ENCODE measurements at places on chromosomes 1 and 21.

DNA sequence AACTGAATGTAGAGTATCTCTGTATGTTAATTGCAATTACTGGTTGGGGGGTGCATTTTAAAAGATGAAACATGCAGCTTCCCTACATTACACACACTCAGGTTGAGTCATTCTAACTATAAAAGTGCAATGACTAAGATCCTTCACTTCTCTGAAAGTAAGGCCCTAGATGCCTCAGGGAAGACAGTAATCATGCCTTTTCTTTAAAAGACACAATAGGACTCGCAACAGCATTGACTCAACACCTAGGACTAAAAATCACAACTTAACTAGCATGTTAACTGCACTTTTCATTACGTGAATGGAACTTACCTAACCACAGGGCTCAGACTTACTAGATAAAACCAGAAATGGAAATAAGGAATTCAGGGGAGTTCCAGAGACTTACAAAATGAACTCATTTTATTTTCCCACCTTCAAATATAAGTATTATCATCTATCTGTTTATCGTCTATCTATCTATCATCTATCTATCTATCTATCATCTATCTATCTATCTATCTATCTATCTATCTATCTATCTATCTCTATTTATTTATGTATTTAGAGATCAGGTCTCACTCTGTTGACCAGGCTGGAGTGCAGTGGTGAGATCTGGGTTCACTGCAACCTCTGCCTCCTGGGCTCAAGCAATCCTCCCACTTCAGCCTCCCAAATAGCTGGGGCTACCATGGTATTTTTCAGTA lies 47.8 kb downstream of the CHML start:
- DNase-seq: peak; percentile 67

- DNase-seq: no peak
Observed at GRCh38 chr1:9422321-9422720, 116.9 kb upstream of the SLC25A33 start.

GRCh38 chr1:176691251-176692228 lies 228.6 kb downstream of the PAPPA2 start:
- DNase-seq: peak; percentile 48

GRCh38 chr1:22323846-22324504 lies 127.7 kb upstream of the ZBTB40 start:
- no peak for DNase-seq

DNA sequence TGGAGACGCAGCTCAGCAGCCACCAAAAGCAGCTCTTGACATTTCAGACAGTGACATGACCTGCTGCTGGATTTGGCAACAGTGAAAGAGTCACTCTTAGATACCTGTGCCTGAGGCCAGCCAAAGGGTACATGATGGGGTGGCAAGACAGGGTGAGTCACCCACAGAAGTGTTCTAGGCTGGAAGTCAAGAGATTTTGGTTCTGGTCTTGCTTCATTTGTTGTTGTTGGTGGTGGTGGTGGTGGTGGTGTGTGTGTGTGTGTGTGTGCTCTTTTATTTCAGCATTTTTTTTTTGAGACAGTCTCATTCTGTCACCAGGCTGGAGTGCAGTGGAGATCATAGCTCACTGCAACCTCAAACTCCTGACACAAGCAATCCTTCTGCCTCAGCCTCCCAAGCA lies 25.8 kb downstream of the SHISAL2A start:
- DNase-seq: no peak

GRCh38 chr1:182015360-182015759 lies 46.2 kb downstream of the ZNF648 start:
- no peak for DNase-seq

DNA sequence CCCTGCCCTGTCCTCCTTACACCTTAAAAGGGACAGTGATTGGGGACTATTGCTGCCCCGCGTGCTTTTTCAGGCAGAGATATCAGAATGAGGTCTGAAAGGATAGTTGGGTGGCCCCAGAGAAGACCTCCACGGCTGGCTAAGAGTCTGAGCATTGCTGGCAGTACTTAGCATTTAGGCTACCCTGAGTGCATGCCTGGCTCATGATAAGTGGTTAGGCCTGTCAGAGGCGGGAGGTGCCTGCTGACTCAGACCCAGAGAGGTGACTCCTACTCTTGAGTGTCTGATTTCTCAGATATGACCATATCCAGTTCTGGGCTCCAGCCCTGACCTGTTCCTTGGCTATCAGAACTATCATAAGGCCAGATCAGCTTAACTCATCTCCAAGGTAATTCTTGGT lies 213.7 kb downstream of the PBX1 start:
- DNase-seq: peak; percentile 71

DNA sequence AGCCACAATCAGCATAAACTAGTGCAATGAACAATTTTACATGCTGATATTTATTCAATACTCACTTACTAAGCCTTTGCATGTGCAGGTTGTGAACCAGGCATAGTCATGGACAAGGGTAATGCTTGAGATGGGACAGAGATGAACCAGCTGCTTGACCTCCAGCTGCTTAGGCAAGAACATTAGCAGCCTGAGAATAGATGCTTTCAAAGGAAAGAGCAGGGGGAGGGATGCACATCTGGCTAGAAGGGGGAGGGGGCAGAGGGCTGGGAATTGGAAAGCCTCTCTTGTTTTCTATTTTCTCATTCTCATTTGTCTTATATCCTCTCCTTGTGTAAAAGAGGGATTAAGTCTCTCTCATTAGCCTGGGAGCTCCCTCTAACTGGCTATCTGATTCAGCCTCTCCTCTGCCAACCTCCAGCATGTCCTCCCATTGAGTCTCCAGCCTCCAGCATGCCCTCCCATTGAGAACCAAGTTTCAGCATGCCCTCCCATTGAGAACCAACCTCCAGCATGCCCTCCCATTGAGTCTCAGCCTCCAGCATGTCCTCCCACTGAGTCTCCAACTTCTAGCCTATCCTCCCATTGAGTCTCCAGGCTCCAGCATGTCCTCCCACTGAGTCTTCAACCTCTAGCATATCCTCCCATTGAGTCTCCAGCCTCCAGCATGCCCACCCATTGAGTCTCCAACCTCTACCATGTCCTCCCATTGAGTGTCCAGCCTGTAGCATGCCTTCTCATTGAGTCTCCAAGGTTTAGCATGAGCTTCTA lies 38.4 kb upstream of the TRABD2B start:
- DNase-seq: no peak

DNA sequence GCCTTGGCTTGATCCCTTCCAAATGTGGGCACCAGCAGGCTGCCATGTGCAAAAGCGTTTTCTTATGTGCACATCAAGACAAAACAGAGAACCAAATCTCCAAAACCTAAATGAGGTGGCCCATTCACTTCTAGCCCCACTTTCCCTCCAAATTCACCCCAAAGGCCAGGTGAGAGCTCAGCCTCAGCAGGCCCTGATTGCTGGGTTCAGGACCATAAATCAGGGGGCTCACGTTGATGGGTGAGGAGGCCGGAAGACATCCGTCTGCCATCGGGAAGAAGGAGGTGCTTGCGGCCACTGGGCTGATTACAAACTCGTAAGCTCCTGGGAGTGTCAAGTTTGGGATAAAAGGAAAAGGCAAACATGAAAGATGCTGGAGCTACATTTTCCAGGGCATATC lies 86.7 kb upstream of the CLDN14 start:
- no peak for DNase-seq

DNA sequence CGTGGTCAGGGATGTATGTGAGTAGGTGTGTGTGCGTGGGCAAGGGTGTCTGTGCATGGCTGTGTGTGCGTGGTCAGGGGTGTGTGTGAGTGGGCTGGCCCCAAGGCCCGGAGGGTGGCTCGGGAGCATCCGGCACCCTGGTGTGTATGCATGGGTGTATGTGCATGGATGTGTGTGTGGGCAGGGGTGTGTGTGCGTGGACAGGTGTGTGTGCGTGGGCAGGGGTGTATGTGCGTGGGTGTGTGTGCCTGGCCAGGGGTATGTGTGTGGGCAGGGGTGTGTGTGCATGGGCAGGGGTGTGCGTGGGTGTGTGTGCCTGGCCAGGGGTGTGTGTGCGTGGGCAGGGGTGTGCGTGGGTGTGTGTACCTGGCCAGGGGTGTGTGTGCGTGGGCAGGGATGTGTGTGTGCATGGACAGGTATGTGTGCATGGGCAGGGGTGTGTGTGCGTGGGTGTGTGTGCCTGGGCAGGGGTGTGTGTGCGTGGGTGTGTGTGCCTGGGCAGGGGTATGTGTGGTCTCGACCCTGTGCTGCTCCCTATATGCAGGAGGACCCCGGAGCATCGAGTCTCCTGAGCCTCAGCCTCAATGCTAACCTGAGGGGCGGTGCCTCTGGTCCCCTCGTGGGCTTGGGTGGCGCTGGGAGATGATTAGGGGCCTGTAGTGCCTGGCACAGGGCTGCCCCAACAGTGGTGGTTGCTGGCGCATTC lies 16.3 kb downstream of the ARHGEF16 start:
- DNase-seq: no peak

- no peak for DNase-seq
Observed at GRCh38 chr1:227037121-227037520, 97.0 kb downstream of the COQ8A start.

- peak; percentile 51 for DNase-seq
Observed at GRCh38 chr1:56824938-56825337, 5.7 kb upstream of the FYB2 start.

DNA sequence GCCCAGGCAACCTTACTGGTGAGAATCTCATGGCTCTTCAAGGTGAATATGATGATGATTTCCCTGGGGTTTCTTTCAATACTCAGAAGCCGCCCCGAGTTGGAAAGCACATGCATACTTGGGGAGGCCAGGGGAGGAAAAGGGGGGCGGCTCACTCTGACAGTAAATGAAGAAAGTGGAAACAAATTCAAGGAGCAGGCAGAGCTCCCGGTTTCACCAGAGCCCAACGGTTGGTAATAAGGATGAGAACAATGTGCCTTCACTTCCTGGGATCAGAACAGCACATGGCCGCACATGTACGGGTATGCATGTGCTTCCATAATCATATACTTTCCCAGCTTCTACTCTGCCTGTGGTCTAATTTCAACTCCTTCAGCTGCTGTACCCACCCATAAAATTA lies 3.8 kb upstream of the ARHGEF2 start:
- no peak for DNase-seq

- peak; percentile 90 for DNase-seq
Observed at GRCh38 chr1:115056395-115056798, 26.8 kb downstream of the TSHB start.

GRCh38 chr1:42418516-42418915 lies 37.3 kb downstream of the ZMYND12 start:
- no peak for DNase-seq

DNA sequence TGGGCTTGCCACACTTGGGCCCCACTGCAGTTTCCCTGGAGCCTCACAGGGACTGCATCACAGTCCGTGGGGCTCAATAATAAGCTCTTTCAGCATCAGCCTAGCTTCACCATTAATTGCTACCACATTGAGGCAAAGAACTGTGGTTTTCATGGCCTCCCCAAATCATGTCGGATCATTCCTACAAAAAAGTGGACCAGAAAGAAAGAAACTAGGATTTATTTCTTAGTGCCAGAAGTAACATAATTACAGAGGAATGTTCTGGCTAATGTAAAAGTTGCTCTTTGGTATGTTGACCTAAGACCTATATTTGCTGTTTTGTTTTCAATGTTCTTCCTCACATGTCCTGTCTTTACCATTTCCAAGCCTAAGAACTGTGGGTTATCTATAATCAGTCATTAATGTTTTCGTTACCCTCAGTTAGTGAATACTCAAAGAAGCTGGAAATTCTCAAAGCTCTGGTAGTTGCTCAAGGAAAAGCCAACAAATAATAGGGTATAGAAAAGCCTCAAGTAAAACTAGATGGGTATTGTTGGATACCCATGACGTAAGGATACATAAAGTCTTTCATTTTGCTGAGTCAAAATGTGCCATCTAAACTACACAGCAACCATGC lies 173.9 kb downstream of the LTN1 start:
- no peak for DNase-seq

DNA sequence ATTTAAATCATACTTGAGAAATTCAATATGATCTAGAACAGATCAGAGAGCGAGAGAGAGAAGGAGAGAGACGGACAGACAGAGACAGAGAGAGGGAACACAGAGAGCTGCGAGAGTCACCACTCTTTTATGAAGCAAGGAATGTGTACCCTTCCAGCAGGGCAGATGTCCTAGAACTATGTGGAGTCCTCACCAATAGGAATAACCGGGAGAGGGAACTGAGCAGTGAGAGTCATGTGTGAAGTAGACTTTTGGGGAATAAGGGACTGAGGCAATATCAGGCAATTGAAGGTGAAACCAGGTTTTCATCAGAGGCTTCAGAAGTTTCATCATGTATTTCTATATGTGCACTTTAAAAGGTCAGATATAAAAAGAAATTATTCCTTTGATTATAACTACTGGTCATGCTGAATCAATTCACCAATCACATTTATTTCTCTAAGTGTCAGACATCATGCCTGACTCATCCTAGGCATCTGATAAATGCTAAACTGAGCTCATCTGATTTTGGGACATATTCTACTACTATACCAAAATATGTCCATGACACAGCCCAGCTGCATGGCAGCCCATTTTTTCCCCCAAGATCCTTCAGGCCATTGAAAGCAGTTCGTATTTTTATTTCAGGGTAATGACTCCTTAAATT lies 22.4 kb downstream of the VTCN1 start:
- no peak for DNase-seq

DNA sequence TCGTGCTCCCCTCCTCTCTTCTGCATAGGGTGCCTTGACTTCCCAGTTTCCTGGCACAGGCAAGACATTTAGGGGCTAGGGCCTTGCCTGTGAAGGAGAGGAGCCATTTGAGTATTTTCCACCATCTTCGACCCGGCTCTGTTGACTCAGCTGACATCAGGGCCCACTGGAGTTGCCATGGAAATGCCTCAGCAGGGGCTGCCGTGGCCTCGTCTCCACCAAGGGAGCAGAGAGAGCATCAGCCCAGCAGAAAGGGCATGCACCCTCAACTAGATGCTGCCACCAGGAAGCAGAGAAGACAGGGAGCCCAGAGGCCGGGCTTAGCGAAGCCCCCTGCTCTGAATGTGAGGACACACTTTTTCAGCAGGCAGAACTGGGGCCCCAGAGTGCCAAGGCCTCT lies 101.9 kb upstream of the ACTL8 start:
- no peak for DNase-seq

DNA sequence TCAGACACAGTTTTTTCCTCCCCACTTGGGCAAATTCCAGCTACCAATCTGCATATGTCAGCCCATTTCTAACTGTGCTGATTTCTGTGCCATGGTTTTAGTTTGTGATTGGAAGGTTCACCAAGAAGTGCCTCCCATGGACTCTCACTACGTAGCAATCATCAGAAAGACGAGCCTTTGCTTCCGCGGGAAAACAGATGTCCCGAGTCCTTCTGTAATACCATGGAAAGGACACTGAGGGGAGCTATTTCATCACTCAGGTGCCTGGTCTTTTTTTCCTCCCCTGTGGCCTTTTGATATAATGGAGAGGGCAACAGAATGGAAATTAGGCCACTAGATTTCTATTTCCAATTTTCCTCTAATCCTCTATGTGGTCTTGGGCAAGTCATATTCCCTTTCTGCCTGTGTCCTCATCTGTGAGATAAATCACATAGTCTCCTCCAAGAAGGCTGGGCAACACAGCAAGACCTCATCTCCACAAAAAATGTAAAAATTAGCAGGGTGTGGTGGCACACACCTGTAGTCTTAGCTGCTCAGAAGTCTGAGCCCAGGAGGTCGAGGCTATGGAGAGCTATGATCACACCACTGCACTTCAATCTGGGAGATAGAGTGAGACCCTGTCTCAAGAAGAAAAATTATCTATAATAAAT lies 24.8 kb downstream of the LEMD1 start:
- DNase-seq: peak; percentile 31
